ENCODE measurements at places on chromosomes 1 and 21. TPM values are rescaled to one million over a fixed set of nuclear protein-coding genes. Genes with fewer than 3 reads are reported as not detected.
A peak's percentile ranks its signal among the peaks of the same experiment; 100 is the strongest.

LRRC8B gene
- 1.2 TPM for polyA plus RNA-seq

KRTAP10-3 gene
- not detected for polyA plus RNA-seq

OXCT2 gene
- polyA plus RNA-seq: 0.20 TPM

FCRLB gene
- 0.99 TPM for polyA plus RNA-seq

TMEM82 gene
- not detected for polyA plus RNA-seq

CFAP107 gene
- not detected for polyA plus RNA-seq

EIF4G3 gene
- polyA plus RNA-seq: 13.9 TPM

CELA2B gene
- not detected for polyA plus RNA-seq

DNA sequence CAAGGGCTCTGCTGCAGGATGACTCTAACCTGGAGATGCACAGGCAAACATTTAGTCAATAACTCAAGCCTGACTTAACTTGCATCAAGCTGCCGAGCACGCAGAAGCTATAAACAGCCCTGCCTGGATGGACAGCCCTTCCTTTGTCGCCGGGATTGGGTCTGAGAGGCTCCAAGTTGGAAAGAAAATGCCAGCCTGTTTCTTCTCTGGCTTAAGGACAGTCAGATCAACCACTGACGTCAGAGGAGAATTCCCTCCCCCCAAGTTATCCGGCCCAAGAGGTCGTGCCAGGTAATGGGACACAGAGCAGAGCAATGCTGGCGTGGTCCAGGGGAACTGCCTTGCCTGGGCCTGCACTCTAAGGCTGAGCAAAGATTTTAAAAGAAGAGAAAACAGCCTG lies 27.1 kb upstream of the LRRC38 start:
- no peaks in the 10 kb centered on the region for H3K27me3 ChIP-seq
- DNase-seq: no peak
- no peak overlapping the region for H3K27ac ChIP-seq

GRCh38 chr1:41293779-41294178 lies 51.7 kb upstream of the SCMH1 start:
- H3K27me3 ChIP-seq: no peaks in the 10 kb centered on the region
- no peaks in the 10 kb centered on the region for H3K36me3 ChIP-seq
- no peaks in the 10 kb centered on the region for H3K4me1 ChIP-seq
- DNase-seq: no peak
- H3K27ac ChIP-seq: no peak overlapping the region

- peak; percentile 70 for DNase-seq
- no peak overlapping the region for H3K27ac ChIP-seq
- H3K4me1 ChIP-seq: peaks cover 14% of the 10 kb centered on the region
- no peaks in the 10 kb centered on the region for H3K36me3 ChIP-seq
Measured at GRCh38 chr1:9629445-9630201, 21.9 kb upstream of the PIK3CD start.

DNA sequence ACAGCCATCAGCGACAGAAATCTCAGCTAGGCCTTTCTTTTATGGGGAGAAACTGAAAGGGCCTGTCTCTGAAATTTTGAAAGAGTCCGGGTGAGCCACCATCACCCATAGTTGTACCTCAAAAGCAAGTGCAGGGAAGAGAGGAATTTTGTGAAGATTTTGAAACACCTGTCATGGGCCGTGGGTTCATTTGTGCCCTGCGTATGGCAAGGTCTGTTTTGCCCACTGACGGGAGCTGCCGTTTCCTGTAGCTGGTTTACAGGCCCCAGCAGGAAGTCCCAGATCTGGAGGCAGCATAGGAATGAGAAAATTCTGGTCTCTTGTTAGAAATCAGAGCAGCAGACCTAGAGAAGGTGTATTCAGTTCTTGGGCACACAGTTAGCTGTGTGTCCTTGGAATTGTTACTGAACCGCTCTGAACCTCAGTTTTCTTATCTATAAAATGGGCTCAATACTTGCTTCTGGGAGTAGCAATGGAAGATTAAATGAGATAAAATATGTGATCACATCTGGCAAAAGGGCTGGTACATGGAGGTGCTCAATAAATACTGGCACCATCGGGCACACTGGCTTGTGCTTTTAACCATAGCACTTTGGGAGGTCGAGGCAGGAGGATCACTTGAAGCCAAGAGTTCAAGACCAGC lies 52.5 kb downstream of the MAN1C1 start:
- no peaks in the 10 kb centered on the region for H3K36me3 ChIP-seq
- H3K4me1 ChIP-seq: peaks cover 7% of the 10 kb centered on the region
- no peak for DNase-seq
- H3K27me3 ChIP-seq: no peaks in the 10 kb centered on the region
- H3K4me3 ChIP-seq: no peak overlapping the region

GRCh38 chr1:186481303-186481888 lies 20.5 kb upstream of the PDC start:
- no peaks in the 10 kb centered on the region for H3K27me3 ChIP-seq
- H3K4me1 ChIP-seq: no peaks in the 10 kb centered on the region
- no peaks in the 10 kb centered on the region for H3K36me3 ChIP-seq
- no peak overlapping the region for H3K27ac ChIP-seq
- H3K4me3 ChIP-seq: no peak overlapping the region

GRCh38 chr1:23796466-23797271 lies 3.9 kb downstream of the GALE start:
- H3K4me1 ChIP-seq: peaks cover 27% of the 10 kb centered on the region
- H3K27ac ChIP-seq: peak overlapping the region; percentile 50
- no peaks in the 10 kb centered on the region for H3K36me3 ChIP-seq
- no peak for DNase-seq
- no peak overlapping the region for H3K4me3 ChIP-seq

- H3K36me3 ChIP-seq: no peaks in the 10 kb centered on the region
- peak; percentile 51 for DNase-seq
- H3K27me3 ChIP-seq: no peaks in the 10 kb centered on the region
- peaks cover 7% of the 10 kb centered on the region for H3K4me1 ChIP-seq
- peak overlapping the region; percentile 30 for H3K27ac ChIP-seq
Measured at GRCh38 chr1:29282924-29283803, 46.8 kb downstream of the PTPRU start.

DNA sequence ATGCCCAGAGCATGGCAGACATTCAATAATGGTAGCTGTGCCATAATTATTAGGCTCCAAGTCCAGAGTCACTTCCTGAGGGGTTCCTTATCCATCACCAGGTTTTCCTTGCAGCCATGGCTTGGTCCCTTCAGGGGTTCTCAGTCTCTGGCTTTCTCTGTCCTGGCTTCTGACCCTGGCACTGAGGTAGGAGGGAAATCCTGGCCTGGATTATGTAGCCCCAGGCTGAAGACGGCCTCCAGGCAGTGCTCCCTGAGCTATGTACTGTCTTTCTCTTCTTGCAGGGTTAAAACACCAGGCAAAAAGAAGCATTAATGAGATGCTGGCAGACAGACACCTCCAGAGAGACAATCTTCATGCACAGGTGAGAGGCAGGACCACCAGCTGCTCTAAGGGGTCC lies 9.5 kb upstream of the PADI3 start:
- no peaks in the 10 kb centered on the region for H3K36me3 ChIP-seq
- no peak for DNase-seq
- no peaks in the 10 kb centered on the region for H3K27me3 ChIP-seq

GRCh38 chr1:205581321-205581980 lies 50.4 kb downstream of the ELK4 start:
- H3K27ac ChIP-seq: no peak overlapping the region
- peaks cover 13% of the 10 kb centered on the region for H3K4me1 ChIP-seq
- DNase-seq: no peak
- H3K27me3 ChIP-seq: no peaks in the 10 kb centered on the region

DNA sequence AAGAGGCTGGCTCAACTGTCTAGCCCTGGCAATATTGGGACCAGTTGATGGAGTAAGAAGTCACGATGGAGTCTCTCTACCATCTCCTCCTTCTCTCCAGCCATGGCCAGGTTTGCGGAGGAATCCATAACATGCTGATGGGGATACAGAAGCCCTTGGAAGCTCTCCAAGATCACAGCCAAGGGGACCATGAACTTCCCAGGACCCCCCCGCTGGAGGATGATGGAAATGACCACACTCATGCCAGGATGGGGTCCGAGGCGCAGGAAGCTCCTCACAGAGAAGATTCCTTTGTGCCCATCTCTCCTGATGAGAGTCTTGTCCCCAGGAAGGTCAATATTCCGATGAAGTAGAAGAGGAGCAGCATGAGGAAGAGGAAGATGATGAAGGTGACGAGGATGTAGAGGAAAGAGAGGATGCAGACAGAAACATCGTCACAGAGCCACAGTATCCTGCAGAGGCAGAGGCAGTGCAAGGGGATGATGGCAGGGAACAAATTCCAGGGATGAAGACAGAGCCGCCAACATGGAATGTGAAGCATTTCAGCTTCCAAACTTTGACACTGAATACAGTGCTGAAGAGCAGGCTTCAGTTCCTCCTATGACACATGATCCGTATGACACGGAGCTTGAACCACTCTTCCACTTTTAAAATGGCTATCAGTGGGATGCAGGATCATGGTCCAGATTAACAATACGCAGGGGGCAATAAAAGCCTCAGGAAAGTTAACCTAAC lies 57.9 kb upstream of the EDN2 start:
- no peaks in the 10 kb centered on the region for H3K27me3 ChIP-seq
- DNase-seq: no peak
- H3K36me3 ChIP-seq: no peaks in the 10 kb centered on the region
- peaks cover 6% of the 10 kb centered on the region for H3K4me1 ChIP-seq

DNA sequence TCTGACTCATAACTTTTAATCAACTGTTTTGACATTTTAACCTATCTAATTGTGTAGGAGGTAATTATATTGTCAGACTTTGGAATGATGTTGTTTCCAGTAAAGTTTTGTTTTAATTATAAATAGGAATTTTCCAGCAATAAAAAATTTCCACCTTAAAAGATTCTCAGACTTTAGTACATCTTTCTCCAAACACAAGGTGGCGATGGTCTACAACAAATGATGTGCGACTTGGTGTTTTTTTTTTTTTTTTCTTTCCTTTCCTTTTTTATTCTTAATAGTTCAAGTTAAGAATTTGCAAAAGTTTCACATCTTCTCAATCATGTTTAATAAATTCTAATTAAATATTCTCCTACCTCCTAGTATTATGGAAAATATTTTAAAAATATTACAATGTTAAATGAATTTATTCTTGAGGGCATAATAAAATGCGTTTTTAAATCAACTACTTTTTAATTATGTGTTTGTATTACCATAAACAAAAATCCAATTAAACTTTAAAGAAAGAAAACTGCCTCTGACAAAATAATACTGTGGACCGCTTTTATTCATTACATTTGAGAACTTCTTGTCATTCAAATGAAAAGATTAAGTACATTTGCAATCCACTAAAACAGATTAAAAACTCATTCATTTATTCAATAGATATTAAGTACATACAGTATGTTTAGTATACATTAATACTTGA lies 4.4 kb upstream of the ADAMTS1 start:
- no peaks in the 10 kb centered on the region for H3K36me3 ChIP-seq
- H3K27me3 ChIP-seq: no peaks in the 10 kb centered on the region
- no peak overlapping the region for H3K27ac ChIP-seq
- no peaks in the 10 kb centered on the region for H3K4me1 ChIP-seq
- DNase-seq: no peak

- no peak overlapping the region for H3K4me3 ChIP-seq
- no peak overlapping the region for H3K27ac ChIP-seq
- H3K4me1 ChIP-seq: peaks cover 5% of the 10 kb centered on the region
Measured at GRCh38 chr1:116878804-116879477, 30.8 kb upstream of the PTGFRN start.

Measured in ovary (tissue), 10 donors.